CD8-positive, alpha-beta T cell (primary cell): ENCODE measurements at places on chromosomes 3 and 15.

DNA sequence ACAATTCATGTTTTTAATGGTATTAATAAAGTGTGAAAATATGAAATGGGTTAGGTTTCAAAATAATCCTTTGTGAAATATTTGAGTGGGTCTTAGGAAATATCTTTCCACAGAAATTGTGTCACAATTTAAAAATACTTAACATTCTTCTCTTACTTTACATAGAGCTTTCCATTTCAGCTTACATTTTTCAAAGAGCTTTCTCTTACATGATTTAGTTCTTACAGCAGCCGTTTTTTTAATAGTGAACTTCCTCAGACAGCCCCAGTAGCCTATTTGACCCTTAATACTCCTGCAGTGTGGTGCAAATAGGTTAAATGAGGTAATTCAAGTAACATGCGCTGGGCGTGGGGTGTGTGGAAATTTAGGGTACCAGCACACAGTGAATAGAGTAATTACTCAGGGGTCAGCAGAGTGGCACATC, 21.8 kb downstream of the P2RY12 start:
- DNase-seq = no peak

DNA sequence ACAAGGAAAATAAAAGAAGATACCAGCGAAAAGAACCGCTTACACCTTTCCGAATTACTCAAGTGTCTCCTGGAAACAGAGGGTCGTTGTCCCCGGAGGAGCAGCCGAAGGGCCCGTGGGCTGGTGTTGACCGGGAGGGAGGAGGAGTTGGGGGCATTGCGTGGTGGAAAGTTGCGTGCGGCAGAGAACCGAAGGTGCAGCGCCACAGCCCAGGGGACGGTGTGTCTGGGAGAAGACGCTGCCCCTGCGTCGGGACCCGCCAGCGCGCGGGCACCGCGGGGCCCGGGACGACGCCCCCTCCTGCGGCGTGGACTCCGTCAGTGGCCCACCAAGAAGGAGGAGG, 325 bp downstream of the ALCAM start:
- no peak for DNase-seq

DNA sequence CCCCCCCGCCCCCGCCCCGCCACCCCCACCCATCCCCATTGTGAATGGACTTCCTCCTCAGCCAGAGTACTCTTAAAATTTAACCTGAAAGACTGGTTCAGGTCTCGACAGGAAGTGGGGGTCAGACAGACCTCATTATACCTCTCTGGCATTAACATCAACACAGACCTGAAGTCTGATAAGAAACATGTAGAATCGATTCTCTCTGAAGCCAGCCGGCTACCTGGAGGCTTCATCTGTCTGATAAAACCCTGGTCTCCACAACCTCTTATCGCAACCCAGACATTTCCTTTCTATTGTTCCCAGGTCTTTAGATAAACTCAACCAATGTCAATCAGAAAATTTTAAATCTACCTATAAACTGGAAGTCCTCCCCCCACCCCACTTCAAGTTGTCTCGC, 42.6 kb downstream of the SLCO2A1 start:
- no peak for DNase-seq

DNA sequence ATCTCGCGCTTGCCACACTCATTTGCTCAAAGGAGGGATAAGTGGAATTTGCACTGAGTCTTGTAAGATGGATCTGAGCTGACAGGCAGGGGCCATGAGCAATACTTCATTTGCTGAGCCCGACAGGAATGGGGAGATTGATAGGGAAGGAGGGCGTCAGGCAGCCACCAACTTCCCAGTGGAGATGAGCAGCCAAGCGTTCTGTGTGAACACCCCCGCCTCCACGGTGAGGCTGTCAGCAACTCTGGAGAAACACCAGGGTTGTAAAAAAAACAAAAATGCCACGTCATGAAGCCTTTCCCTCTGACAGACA, 36.8 kb downstream of the TLE3 start:
- no peak for DNase-seq

- DNase-seq = no peak
These were observed 276.6 kb upstream of the GADL1 start for GRCh38 chr3:31170932-31171670.

DNA sequence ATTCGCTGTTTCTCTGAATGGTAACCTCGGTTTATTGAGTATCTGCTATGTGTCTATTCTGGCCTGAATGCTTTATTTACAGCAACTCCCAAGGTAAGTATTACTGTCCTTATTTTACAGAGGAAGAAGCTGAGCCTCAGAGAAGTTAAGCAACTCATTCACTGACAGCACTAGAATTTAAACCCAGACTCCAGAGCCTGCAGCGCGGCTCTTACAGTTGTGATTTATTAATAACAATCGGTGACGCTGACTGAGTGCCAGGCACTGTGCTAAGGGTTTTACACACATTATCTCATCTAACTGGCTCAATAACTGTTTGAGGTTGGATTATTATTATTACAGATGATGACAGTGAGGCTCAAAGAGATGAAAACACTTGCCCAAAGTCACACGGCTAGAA, 19.6 kb downstream of the SRGAP3 start:
- no peak for DNase-seq

- DNase-seq = no peak
These were observed 193.6 kb downstream of the EPHB1 start for GRCh38 chr3:134988666-134989065.

DNA sequence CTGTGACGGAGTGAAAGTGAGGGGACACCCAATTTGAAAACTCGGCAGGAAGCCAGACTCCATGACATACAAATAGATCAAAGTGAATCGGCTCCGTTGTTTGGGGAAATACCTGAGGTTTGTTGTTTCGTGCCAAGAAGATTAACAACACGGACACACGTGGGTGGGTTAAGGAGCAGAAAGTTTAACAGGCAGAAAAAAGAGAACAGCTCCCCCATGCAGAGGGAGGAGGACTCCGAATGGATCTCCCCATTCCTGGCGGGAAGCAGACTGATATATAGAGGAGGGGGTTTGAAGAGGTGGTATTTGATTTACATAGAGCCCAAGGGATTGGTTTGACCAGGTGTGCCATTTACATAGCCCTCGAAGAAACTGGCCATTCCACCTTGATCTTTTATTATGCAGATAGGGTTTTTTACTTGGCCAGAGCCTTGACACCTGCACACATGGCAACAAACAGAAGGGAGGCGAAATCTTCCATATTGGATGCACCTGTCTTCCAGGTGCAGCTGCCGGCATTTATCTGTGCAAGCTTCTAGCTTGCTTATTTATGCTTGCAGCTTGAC, 4.8 kb upstream of the SACM1L start:
- no peak for DNase-seq

DNA sequence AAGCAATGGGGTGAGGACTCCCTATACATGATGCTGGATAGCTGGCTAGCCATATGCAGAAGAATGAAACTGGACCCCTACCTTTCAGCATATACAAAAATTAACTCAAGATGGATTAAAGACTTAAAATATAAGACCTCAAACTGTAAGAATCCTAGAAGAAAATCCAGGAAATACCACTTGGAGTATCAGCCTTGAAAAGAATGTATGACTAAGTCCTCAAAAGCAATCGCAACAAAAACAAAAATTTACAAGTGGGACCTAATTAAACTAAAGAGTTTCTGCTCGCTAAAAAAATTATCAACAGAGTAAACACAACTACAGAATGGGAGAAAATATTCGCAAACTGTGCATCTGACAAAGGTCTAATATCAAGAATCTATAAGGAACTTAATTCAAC, 94.3 kb downstream of the XRN1 start:
- DNase-seq = no peak

- no peak for DNase-seq
These were observed 239.3 kb downstream of the EPHB1 start for GRCh38 chr3:135034291-135034768.

DNA sequence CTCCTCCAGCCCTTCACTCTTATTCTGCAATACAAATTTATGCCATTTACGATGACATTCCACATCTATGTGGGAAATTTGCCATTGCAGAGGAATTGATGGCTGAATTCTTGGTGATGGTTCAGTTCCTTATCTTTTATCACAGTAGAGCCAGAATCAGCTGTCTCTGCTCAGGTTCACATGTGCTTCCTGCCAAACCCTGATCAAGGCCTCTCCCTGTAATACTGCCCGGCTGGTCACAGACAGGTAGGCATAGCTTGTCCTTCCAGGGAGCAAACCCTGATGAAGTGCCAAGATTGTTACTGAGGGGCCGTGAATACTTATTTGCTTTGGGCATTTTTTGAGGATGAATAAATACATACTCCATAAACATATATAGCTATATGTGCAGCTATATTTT, 450.0 kb downstream of the NSUN3 start:
- no peak for DNase-seq

DNA sequence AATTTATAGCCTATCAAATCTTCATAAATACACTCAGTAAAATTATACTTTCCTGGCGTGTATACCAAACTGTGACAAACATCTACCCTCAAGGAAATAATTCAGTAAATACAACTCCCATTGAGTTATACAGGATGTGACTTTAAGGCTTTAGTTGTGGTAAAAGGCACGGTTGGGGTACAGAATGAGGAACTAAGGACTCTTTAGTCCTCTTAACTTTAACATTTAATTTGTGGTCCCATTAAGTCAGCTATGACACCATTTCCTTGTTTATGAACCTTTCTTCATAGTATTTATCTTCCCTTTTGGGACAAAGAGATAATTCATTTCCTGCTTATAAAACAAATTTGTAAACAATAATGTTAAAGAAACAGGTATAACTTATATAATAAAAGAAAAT, 30.2 kb downstream of the IFT80 start:
- DNase-seq = no peak

DNA sequence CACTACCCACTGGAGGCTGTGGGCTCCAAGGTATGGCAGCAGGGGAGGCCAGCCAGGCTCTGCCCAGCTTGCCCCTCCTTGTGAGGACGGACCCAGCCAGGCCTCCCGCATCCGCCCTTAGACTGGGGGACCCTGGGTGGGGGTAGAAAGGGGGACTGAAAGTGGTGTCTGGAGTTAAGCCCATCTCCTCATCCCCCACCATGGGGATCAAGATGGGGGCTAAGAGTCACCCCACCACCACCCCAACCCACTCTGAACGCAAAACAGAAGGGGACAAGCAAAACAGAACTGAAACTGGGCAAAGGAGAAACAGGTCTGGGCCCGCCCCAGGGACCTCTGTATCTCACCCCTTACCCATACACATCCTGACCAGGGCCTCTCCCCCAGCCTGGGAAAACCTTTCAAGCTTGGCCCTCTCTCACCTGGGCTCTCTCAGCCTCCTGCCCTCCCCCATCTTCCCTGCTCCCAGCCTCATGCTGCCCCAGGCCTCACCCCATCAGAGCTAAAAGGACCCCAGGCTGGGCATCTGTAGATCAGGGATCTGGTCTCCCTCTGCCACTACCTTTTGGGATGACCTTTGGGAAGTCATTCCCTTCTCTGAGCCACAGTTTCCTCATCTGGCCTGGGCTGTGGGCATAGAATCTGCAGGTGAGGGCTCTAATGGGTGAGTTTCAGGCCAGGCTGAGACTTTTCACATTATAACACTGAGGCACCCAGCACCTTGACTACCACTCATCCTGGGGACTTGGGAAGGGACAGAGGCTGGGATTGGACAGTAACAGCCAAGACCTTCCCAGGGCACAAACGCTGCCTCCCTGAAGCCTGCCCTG, 30.0 kb upstream of the CYP11A1 start:
- no peak for DNase-seq

DNA sequence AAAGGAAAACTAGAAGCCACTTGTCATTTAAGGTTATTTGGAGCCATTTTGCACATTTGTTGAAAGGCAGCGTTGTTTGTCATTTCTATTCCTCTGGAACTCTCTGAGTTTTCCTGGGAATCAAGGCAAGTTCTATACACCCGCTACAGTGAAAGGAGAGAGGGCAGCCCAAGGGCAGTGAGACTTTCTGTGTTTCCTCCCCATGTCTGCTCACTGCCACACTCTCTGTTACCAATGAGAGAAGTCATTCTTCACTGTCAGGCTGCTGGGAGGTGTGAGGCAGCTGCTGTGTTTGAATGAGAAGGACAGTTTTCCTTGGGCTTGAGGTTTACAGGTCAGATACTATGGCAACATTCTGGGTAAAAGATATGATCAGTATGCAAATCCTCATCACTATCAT, 36.0 kb downstream of the ATP13A5 start:
- DNase-seq = no peak

GRCh38 chr15:35530698-35531097, 15.3 kb downstream of the DPH6 start:
- DNase-seq = no peak
